ENCODE measurements at places on chromosomes 1 and 21.

DNA sequence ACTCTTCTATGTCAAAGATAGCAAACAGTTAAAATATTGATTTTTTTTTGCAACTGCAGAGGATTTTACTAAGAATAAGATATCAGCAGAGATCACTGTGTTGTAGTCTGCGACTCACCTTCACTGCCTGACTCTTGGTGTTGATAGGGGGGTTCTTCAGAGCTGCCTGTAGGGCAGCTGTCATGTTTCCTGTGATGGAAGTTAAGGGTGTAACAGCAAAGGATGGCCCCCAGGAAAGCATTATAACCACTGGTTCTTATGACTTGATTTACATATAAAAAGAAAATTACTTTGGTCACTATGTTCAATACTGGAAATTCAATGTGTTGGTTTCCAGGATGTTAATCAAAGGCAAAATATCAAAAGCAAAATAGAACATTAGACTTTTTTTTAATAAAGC lies 2.6 kb downstream of the ARPC5 start:
- DNase-seq: no peak

- no peak for DNase-seq
These were observed 6.9 kb downstream of the PDE4B start for GRCh38 chr1:65799601-65800000.

- DNase-seq: no peak
These were observed 15.9 kb upstream of the DHX9 start for GRCh38 chr1:182823220-182823619.

DNA sequence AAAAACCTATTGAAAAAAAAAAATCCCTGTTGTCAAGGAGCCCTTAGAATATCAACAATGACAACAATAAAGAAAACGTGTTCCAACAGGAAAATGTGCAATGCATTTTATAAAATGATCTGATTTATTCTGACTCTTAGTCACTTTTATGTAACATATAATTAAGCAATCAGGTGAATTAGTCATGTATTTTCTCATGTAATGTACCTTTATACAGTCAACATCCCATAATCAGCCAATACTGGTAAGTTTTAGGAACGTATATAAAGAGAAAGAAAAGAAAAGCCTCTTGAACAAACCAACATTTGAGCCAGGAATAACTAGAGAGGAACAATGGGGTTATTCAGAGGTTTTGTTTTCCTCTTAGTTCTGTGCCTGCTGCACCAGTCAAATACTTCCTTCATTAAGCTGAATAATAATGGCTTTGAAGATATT lies at the start of gene CLCA4:
Gene CLCA4 (plus strand): TSS at position 292 of the 435 bp plus-strand sequence. CDS start 42 bp downstream, at position 334.
- DNase-seq: no peak

DNA sequence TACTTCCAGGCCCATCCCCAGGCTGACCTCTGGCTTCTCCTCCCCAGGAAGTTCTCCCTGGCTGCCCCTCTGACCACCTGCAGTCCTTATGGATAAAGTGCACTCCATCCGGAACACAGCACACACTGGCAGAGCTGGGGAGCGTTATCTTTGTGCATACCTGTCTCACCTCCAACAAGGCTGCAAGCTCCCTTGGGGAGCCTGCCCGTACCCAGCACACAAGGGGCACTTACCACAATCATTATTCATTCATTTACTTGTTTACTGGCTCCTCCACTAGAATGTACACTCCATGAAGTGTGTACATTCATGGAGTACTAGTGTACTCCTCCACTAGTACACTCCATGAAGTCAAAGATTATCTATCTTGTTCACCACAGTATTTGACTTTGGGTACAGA lies 30.3 kb downstream of the GLIS1 start:
- no peak for DNase-seq

- no peak for DNase-seq
These were observed 10.7 kb upstream of the ELF3 start for GRCh38 chr1:201999625-202000238.

DNA sequence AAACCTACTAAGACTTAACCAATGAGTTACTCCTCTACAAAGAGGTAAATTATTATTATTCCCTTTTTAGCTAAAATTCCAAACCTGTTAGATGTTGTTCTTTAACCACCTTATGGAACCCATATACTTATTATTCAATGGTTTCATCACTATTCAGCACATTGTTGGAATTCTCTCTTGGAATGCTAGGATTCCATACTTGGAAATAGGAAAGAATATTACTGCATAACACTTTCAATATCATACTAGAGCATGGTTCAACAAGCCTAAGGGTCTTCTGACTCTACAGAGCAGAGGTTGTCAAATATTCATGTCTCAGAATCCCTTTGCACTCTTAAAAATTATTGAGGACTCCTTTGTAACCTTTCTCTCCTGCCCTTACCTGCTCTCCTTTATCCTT lies 69.4 kb downstream of the DEGS1 start:
- DNase-seq: no peak

GRCh38 chr1:45621895-45622523 lies 1.8 kb downstream of the CCDC17 start:
- no peak for DNase-seq

- peak; percentile 100 for DNase-seq
These were observed 157.3 kb downstream of the SLC30A10 start for GRCh38 chr1:219771080-219771479.

GRCh38 chr1:204105131-204105515 lies 32.2 kb downstream of the SOX13 start:
- no peak for DNase-seq

DNA sequence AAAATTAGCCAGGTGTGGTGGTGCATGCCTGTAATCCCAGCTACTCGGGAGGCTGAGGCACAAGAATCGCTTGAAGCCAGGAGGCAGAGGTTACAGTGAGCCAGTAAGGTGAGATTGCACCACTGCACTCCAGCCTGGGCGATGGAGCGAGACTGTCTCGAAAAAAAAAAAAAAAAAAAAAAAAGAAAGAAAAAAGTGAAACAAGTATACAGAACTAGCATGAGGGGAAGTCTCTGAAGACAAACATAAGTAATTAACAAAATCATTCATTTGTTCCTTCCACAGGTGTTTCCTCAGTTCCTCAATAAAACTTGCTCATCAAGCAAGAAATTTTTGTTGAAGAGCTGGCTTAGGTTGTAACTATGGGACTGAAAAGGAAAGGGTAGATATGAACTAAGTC lies 52.2 kb upstream of the CNN3 start:
- no peak for DNase-seq
